ENCODE measurements at places on chromosomes 4 and X.
A peak's percentile ranks its signal among the peaks of the same experiment; 100 is the strongest.

- no peak overlapping the region for H3K4me3 ChIP-seq
- no peaks in the 10 kb centered on the region for H3K27me3 ChIP-seq
- no peak for DNase-seq
- H3K27ac ChIP-seq, result no peak overlapping the region
These were observed 958.2 kb downstream of the PCDH7 start for GRCh38 chr4:31678356-31678755.

DNA sequence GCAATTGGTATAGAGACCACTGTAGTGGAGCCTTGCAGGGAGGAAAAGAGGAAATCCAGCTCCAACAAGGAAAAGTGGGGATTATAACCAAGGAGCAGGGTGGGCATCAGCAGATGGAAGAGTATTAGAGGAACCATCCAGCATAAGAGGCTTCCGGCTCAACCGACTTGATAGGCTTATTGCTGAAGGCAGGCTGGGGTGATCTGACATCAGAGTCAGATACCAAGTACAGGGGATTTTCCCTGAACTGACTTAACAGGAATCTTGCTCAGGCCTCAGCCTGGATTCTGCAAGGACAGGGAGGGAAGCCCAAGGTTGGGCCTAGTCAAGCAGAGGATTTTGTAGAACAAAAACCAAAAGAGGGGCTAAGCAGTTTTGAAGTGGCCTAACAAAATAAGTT is 129.6 kb downstream of the DCLK2 start:
- no peak for DNase-seq
- no peak overlapping the region for H3K27ac ChIP-seq
- peaks cover 9% of the 10 kb centered on the region for H3K27me3 ChIP-seq
- H3K4me3 ChIP-seq, result no peak overlapping the region

- no peak overlapping the region for H3K27ac ChIP-seq
- H3K4me1 ChIP-seq, result no peaks in the 10 kb centered on the region
- H3K27me3 ChIP-seq, result no peaks in the 10 kb centered on the region
- H3K4me3 ChIP-seq, result no peak overlapping the region
- no peaks in the 10 kb centered on the region for H3K36me3 ChIP-seq
These were observed 54.9 kb downstream of the CHRNA9 start for GRCh38 chr4:40389986-40390385.

DNA sequence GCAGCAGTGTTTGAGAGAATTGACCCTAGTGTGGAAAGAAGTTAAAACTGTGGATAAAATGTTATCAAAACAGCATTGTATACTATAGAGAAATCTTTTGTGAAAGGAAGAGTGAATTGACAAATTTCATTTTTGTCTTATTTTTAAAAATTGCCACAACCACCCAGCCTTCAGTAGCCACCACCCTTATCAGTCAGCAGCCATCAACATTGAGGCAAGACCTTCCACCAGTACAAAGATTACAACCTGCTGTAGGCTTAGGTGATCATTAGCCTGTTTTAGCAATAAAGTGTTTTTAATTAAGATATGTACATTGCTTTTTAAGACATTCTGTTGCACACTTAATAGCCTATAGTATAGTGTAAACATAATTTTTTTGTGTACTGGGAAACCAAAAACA is 91.1 kb downstream of the NFKB1 start:
- DNase-seq, result no peak
- H3K4me3 ChIP-seq, result no peak overlapping the region
- H3K27me3 ChIP-seq, result no peaks in the 10 kb centered on the region
- peak overlapping the region; percentile 72 for H3K27ac ChIP-seq
- peaks cover 91% of the 10 kb centered on the region for H3K36me3 ChIP-seq

DNA sequence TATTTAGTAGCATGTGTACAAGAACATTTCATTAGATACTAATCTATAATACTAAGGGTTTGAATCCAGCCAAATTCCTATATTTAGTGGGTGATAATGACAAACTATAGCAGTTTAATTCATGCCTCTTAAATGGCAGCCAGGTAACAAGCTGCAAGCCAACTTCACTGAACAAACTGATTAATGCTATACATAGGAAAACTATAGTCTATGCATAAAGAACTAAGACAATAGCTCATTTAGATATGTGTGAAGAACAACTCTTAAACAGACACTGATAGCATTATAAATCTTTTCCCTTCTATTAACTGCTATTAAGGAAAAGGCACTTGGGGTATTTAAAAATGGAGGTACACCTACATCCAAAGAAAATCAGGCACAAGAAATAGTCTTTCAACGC is 19.1 kb downstream of the ACSL1 start:
- DNase-seq, result no peak
- H3K36me3 ChIP-seq, result peaks cover 9% of the 10 kb centered on the region
- no peak overlapping the region for H3K27ac ChIP-seq
- H3K27me3 ChIP-seq, result no peaks in the 10 kb centered on the region
- peaks cover 16% of the 10 kb centered on the region for H3K4me1 ChIP-seq

DNA sequence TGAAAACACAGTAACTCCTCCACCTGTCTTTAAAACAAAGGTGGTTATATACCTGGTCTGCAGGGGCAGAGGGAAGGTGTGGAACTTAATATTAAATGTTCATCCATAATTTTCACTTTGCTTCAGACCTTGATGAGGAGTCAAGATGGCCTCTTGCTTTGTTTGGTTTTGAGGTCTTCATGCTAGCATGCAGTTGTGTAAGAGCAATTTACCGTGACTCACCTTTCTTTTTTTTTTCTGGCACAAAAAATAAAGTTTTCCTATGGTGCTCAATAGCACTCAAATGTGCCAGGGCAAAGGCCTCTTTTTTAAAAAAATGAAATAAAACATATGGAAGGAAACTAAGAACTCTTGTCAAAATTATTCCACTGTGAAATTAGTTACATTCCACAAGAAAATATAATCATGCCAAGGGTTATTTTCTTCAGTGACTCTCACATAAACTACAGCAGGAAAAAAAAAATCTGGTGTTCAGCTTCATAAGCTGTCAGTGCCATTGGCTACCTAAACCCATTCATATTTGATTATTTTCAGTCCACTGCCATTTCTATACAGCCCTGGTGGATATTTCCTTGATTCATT is 128.2 kb downstream of the SLC7A11 start:
- no peak overlapping the region for H3K4me3 ChIP-seq
- no peak overlapping the region for H3K27ac ChIP-seq
- no peaks in the 10 kb centered on the region for H3K27me3 ChIP-seq
- H3K4me1 ChIP-seq, result peaks cover 7% of the 10 kb centered on the region
- DNase-seq, result no peak

- no peaks in the 10 kb centered on the region for H3K4me1 ChIP-seq
- no peak overlapping the region for H3K27ac ChIP-seq
- no peak overlapping the region for H3K4me3 ChIP-seq
- H3K27me3 ChIP-seq, result no peaks in the 10 kb centered on the region
These were observed 19.9 kb downstream of the TMEM164 start for GRCh38 chrX:110022599-110023448.

DNA sequence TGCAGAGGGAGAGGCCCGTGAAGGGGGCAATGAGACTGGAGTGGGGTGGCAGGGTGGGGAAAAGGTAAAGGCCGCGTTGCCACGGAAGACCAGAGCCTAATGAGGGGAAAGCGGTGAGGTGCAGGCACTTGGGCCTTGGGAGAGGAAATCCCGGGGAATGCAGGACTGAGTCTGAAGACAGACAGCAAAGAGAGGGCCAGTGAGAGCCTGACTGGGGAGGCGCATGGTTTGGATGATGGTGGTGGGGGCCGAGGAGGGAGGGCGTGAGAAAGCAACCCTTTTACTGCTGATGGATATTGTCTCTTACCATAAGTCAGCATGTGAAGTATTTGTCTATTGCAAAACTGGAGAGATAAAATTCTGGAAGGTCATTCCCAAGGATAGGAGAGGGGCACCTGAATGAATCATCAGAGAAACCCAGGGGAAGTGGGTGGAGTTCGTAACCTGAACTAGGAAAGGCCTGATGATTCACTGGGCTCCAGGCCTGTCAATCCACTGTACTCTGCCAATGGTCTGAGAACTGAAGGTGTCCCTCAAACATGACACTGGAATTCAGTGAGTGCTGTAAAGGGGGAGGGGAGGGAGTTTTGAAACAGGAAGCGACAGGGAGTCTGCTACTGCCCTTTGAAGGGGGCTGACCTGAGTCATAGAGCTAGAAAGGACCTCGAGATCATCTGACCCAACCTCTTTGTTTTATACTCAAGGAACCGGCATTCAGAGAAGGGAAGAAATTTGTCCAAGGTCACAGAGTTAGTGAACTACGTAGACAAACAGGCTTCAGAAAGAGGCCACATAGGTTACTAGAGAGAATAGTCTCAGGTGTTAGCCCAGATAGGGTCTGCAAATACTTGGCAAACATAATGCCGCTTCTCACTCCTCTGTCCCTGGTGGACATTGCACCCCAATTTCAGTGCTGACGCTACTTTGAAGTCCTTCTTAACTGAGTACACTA is 52.2 kb downstream of the NALF2 start:
- H3K36me3 ChIP-seq, result no peaks in the 10 kb centered on the region
- H3K27me3 ChIP-seq, result no peaks in the 10 kb centered on the region
- no peak overlapping the region for H3K4me3 ChIP-seq
- no peak overlapping the region for H3K27ac ChIP-seq
- H3K4me1 ChIP-seq, result no peaks in the 10 kb centered on the region

GRCh38 chrX:122133478-122133877 is 1050.6 kb upstream of the GRIA3 start:
- no peak overlapping the region for H3K27ac ChIP-seq
- H3K36me3 ChIP-seq, result no peaks in the 10 kb centered on the region
- no peaks in the 10 kb centered on the region for H3K27me3 ChIP-seq

DNA sequence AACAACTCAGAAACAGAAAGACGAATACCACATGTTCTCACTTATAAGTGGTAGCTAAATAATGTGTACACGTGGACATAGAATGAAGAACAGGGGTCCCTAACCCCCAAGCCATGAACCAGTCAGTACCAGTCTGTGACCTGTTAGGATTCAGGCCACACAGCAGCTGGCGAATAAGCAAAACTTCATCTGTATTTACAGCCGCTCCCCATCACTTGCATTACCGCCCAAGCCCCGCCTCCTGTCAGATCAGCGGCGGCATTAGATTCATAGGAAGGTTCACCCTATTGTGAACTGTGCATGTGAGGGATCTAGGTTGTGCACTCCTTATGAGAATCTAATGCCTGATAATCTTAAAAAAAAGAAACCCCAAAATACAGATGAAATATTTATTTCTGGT is 1128.7 kb downstream of the NLGN4X start:
- no peak overlapping the region for H3K27ac ChIP-seq
- H3K4me3 ChIP-seq, result no peak overlapping the region
- H3K27me3 ChIP-seq, result no peaks in the 10 kb centered on the region
- no peaks in the 10 kb centered on the region for H3K36me3 ChIP-seq

DNA sequence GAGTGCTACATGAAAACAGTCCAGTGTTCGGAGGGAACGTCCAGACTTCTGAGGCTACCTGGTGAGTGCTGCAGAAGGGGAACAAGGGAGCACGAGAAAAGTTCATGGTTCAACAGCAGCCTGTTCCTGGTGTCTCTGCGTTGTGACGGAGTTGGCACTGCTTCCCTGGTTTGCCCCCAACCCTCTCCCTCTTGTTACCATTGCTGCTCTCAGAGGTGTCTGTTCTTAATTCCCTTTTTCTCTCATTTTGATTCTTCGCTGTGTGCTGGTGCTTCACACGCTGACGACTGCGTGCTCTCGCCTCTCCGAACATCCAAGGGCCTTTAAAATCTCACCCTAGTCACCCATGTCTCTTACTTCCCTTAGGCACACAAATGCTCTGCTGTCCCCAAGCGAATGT is 1.6 kb upstream of the FAM149A start:
- H3K4me3 ChIP-seq, result no peak overlapping the region
- peaks cover 53% of the 10 kb centered on the region for H3K27me3 ChIP-seq
- DNase-seq, result no peak
- no peaks in the 10 kb centered on the region for H3K36me3 ChIP-seq
- H3K4me1 ChIP-seq, result peaks cover 7% of the 10 kb centered on the region
- H3K27ac ChIP-seq, result no peak overlapping the region

DNA sequence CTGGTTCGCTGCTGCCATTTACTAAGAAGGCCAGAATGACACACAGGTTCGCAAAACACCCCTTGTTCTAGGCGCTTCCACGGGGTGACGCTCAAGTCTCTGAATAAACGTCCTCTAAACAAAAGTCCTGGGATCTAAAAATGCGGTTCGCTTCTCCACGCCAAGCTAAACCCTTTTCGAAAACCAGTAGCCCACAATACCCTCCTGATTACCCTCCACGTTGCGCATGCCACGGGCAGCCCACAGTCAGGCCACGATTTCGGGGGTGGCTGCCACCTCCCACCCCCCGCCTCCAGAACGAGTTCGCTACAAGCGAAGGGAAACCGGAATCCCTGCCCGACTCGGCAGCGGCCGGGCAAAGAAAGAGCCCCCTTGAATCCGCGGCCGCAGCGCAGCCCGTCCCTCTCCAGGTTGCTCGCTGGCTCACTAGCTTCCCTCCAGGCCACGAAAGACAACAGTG is 423 bp downstream of the RPL39 start:
- no peaks in the 10 kb centered on the region for H3K27me3 ChIP-seq
- H3K27ac ChIP-seq, result peak overlapping the region; percentile 94
- peak overlapping the region; percentile 91 for H3K4me3 ChIP-seq
- H3K4me1 ChIP-seq, result peaks cover 31% of the 10 kb centered on the region

DNA sequence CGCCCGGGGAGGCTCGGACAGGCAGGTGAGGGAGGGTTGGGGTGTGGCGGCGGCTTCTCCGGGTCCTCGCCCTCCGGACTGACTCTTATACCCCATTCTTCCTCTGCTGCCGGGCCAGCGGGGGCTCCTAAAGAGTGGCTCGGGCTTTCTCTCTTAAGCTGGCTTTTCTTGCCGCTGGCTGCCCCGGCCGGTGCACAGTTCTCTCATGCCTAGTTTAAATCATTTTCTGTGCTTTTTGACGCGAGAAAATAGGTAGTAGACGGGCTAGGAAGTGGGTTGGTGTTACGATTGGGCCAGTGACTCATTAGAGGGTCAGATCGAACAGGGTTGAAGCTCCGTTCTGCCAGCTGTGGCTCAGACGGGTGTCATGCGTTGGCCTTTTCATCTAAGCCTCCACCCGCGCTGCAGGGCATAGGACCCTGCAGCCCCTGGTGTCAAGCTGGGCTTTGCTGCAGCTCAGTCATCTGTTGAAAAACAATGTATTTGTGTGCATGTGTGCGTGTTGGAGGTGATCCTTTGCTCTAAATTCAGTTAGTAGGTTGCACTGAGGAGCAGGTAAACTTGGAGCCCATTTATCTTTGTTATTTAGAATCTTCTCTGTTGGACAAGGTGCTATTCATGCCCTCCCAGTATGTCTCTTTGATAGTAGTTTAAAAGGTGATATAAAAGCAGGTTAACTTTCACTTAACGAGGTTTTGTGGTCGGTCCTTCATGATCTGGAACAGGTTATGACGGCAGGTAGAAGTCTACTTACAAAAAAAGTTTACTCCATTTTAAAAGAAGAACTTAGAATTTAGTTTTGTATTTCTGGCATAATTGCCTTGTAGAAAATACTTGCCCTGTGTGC is 802 bp downstream of the BMP2K start:
- DNase-seq, result peak; percentile 63
- H3K4me1 ChIP-seq, result peaks cover 40% of the 10 kb centered on the region
- H3K4me3 ChIP-seq, result peak overlapping the region; percentile 93
- no peaks in the 10 kb centered on the region for H3K27me3 ChIP-seq
- H3K36me3 ChIP-seq, result no peaks in the 10 kb centered on the region

GRCh38 chr4:155734065-155734464 is 24.8 kb upstream of the GUCY1B1 start:
- no peaks in the 10 kb centered on the region for H3K36me3 ChIP-seq
- no peak overlapping the region for H3K27ac ChIP-seq
- no peaks in the 10 kb centered on the region for H3K27me3 ChIP-seq
- DNase-seq, result no peak

GRCh38 chr4:76748649-76749048 is 149.3 kb downstream of the SOWAHB start:
- peaks cover 26% of the 10 kb centered on the region for H3K27me3 ChIP-seq
- H3K4me3 ChIP-seq, result no peak overlapping the region
- H3K27ac ChIP-seq, result no peak overlapping the region
- DNase-seq, result peak; percentile 14
- no peaks in the 10 kb centered on the region for H3K36me3 ChIP-seq
